ENCODE measurements at places on chromosomes 3 and 15.

DNA sequence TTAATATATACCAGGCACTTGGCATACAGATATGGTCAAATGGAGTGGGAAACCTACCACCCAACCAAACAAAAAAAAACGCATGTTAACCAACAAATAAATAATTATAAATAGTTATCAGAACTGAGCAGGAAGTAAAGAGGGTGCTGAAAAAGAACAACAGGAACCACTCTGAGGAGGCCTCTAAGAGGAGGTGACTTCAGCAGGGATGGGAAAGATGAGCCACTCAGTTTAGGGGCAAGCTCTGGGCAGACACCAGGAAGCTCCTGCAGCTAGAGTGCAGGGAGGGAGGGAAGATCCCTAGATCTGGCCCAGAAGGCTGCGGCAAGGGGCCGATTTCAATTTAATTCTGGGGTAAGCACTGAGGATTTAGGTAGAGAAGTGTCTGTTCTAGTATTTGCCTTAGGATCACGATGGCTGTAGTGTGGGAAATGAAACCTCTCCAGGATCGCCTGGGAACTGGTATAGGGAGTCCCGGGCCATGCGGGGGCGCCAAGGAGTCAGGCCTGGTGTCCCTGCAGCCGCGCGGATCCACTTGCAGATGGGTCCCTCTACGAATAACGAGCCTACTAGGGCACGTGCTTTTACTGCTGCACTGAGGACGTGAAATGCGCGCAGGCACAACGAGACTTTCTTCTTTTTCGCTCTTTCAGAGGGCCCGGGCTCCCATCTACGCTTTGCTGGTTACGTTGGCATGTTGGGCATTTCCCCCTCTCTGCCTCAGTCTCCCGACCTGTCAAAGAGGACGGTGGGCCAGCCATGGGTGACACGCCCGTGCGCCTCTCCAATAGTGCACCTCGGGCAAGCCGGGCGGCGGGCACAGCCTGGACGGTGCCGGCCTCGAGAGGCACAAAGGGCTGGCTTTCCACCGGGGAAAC, 1.5 kb upstream of the LIMD1 start:
- DNase-seq: peak; percentile 90
- peaks cover 4% of the 10 kb centered on the region for H3K4me1 ChIP-seq
- no peaks in the 10 kb centered on the region for H3K36me3 ChIP-seq
- peak overlapping the region; percentile 79 for H3K4me3 ChIP-seq

- no peaks in the 10 kb centered on the region for H3K27me3 ChIP-seq
- H3K4me1 ChIP-seq: no peaks in the 10 kb centered on the region
- DNase-seq: no peak
- no peaks in the 10 kb centered on the region for H3K36me3 ChIP-seq
- H3K4me3 ChIP-seq: no peak overlapping the region
- H3K27ac ChIP-seq: no peak overlapping the region
Observed at GRCh38 chr3:157982359-157982758, 123.9 kb downstream of the SHOX2 start.

DNA sequence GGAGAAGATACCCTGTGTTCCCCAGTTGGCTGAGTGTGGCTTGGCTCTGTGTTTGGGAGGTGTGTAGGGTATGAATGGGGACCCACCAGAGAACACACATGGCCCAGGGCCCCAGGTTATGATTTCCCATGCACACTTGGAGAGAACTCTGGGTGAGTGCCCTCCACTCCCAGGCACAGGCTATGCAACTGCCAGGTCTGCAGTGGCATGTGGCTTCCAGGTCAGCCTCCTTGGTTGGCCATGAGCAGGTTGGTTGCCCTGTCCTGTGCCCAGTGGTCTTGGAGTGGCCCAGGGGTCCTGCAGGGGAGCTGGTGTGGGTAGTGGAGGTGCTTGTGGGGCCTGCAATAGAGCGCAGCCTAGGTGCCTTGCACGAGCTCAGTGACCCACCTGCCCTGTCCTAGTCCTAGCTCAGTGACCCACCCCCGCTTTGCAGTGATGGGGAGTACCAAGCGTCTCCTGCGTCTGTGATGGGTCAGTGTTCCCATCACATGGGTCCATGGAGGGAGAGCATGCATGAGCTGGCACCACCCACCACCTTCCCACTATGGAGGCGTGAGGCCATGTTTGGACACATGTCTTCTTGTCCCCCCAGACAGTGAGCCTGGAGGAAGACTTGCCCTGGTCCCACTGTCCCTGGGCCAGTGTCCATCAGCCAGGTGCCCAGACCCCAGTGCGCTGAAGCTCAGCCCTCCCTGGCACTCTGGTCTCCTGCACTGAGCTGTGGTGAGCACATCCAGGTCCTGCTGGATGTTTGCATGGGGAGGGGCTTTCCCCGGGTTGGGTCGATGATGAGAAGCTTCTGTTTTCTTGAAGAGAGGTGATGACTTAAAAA, 217.3 kb downstream of the SNRPN start:
- H3K4me3 ChIP-seq: no peak overlapping the region
- no peaks in the 10 kb centered on the region for H3K36me3 ChIP-seq
- H3K4me1 ChIP-seq: no peaks in the 10 kb centered on the region
- DNase-seq: no peak
- no peak overlapping the region for H3K27ac ChIP-seq

- DNase-seq: peak; percentile 75
- no peak overlapping the region for H3K27ac ChIP-seq
- H3K4me1 ChIP-seq: peaks cover 4% of the 10 kb centered on the region
- no peaks in the 10 kb centered on the region for H3K27me3 ChIP-seq
Observed at GRCh38 chr3:177446165-177446601, 248.9 kb upstream of the TBL1XR1 start.

DNA sequence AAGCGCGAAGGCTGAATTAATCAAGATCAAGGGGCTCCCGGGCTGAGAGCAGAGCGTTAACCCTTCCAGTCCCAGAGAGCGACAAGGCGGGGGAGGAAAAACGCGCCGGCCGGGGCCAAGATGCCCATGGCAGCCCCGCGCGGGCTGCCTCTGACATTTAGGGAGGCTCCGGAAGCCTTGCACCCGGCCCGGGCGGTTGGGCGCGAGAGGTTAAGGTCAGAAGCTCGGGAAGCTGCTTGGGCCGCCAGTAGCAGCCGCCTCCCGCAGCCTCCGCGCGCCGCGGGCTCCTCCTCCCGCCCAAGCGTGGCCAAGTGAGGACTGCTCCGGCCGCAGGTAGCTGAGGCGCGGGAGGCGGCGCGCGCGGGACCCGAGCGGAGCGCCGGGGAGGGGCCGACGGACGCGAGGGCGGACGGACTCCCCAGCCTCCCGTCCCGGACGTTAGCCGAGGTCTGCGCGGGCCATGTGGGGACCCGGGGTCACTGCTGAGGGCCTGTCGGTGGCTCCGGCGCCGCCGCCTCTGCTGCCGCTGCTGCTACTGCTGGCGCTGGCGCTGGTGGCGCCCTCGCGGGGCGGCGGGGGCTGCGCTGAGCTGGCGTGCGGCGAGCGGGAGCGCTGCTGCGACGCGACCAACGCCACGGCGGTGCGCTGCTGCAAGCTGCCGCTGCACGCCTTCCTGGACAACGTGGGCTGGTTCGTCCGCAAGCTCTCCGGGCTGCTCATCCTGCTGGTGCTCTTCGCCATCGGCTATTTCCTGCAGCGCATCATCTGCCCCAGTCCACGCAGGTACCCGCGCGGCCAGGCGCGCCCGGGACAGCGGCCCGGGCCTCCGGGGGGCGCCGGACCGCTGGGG, at the start of gene C3orf80:
Gene C3orf80 (plus strand): TSS at position 247 of the 850 bp plus-strand sequence. CDS start 214 bp downstream, at position 461.
- no peaks in the 10 kb centered on the region for H3K36me3 ChIP-seq
- H3K4me3 ChIP-seq: peak within 1 kb of the TSS; percentile 60
- H3K27me3 ChIP-seq: no peaks in the 10 kb centered on the region
- peaks cover 21% of the 10 kb centered on the region for H3K4me1 ChIP-seq

GRCh38 chr3:32421991-32422859, 30.6 kb downstream of the CMTM7 start:
- H3K36me3 ChIP-seq: no peaks in the 10 kb centered on the region
- peak overlapping the region; percentile 34 for H3K27ac ChIP-seq
- no peak overlapping the region for H3K4me3 ChIP-seq
- DNase-seq: peak; percentile 85

DNA sequence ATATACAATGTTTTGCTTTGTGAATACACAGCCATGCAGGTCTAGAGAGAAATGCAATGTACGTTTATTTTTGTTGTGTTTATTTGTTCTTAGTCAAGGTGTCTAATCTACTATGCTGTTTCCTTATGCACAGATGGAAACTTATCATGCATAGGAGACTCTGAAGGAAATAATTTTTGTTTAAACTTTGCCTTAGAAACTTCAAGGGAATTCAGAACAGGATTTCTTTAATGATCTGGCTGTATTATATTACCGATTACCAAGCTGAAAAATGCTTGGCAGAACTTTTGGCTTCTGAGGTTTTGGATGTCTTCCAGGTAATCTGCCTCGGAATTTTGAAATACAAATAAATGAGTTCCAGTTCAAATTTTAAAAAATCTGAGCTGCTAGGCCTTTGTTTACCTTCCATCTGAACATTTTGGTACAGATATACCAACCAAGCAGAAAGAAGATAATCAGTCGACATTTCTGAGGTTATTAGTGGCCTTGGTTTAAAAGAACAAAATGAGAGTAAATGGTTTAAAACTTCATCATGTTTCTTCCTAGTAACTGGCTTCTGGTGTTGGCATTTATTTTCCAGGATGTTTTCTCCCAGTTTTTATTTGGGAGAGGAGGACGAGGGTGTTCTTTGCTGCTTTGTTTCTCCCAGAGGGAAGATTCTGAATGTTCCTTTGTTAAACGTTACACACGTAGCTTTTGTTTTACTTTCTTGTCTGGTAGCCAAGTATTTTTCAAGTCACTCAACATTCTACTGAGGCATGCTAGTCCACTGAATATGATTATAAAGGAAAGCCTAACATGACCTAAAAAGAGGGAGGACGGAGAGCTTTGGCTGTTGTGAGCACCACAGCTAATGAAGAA, 421.8 kb upstream of the TBL1XR1 start:
- H3K27ac ChIP-seq: peak overlapping the region; percentile 22
- no peak overlapping the region for H3K4me3 ChIP-seq
- DNase-seq: no peak
- peaks cover 32% of the 10 kb centered on the region for H3K4me1 ChIP-seq

DNA sequence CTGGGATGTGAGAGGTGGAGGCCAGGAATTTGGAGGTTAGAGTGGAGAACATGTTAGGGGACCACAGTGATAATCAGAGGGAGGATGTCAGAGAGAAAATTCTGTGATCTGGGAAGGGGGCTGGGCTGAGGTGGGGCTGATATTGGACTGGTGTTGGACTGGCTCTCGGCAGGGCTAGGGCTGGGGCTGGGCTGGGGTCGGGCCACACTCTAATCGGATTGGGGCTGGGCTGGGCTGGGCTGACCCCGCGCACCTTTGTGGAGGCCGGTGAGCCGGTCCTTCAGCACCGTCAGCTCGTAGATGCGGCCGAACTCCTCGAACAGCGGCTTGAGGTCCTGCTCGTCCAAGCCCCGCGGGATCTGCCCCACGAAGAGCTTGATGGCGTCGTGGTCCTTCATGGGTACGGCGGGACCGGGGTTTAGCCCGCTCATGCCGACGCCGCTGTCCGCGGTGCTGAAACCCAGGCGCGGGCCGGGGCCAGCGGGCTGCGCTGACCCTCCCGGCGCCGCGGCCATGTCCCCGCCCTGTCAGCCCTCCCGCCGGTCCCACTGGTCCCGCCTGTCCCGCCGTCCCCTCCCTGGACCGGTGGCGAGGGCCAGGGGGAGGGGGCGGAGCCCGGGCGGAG, 485 bp downstream of the CELF6 start:
- no peaks in the 10 kb centered on the region for H3K36me3 ChIP-seq
- no peaks in the 10 kb centered on the region for H3K27me3 ChIP-seq
- H3K4me1 ChIP-seq: no peaks in the 10 kb centered on the region
- DNase-seq: peak; percentile 82
- H3K4me3 ChIP-seq: no peak overlapping the region

DNA sequence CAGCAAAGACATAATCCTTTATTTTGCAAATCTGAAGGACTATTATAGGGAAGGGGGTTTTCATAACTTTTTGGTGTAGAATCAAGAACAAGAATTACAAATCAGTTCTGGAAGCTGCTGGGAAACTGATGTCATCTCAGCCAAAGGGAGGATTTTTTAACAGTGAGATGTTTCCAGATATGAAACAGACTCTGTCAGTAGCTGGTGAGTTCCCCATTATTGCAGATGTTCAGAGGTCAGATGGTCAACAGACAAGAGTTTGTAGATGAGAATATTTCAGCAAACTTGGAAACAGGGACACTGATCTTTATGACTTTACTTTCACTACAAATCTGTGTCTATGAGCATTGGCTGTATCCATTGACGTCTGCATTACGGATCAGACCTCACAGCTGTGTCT, 71.9 kb upstream of the LPP start:
- H3K36me3 ChIP-seq: no peaks in the 10 kb centered on the region
- peaks cover 2% of the 10 kb centered on the region for H3K4me1 ChIP-seq
- no peaks in the 10 kb centered on the region for H3K27me3 ChIP-seq
- no peak overlapping the region for H3K4me3 ChIP-seq
- no peak overlapping the region for H3K27ac ChIP-seq
- no peak for DNase-seq

- H3K4me1 ChIP-seq: peaks cover 4% of the 10 kb centered on the region
- H3K4me3 ChIP-seq: no peak overlapping the region
- H3K27me3 ChIP-seq: no peaks in the 10 kb centered on the region
- no peak for DNase-seq
- no peaks in the 10 kb centered on the region for H3K36me3 ChIP-seq
Observed at GRCh38 chr3:72892870-72893269, 5.0 kb downstream of the GXYLT2 start.

GRCh38 chr3:175383813-175384212, 524.7 kb downstream of the NAALADL2 start:
- H3K4me3 ChIP-seq: no peak overlapping the region
- no peaks in the 10 kb centered on the region for H3K36me3 ChIP-seq
- H3K27ac ChIP-seq: no peak overlapping the region
- no peak for DNase-seq

DNA sequence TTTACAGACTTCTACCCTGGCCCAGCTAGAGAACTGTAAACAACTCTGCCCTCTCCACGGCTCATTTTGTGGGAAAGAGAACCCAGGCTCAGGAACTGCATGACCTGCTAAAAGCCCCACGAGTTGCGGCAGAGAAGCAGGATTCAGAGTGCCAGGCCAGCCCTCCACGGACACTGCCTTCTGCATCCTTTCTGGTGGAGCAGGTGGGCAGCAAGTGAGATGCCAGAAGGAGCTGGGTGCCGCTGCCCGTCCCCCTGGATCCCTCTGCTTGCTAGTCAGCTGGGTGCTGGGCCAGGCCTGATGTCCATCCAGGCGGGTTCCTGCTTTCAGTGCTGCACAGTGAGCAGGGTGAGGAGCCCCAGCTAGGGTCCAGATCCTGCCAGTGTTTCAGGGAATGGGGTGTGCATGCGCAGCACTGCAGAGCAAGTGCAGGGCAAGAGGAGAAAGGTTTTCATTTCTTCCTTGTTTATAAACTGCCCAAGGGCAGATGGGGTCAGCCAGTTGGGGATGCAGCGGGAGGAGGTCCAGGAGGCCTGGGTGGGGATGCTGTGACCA, 5.2 kb upstream of the RAB43 start:
- H3K4me3 ChIP-seq: no peak overlapping the region
- DNase-seq: no peak
- H3K27ac ChIP-seq: no peak overlapping the region

DNA sequence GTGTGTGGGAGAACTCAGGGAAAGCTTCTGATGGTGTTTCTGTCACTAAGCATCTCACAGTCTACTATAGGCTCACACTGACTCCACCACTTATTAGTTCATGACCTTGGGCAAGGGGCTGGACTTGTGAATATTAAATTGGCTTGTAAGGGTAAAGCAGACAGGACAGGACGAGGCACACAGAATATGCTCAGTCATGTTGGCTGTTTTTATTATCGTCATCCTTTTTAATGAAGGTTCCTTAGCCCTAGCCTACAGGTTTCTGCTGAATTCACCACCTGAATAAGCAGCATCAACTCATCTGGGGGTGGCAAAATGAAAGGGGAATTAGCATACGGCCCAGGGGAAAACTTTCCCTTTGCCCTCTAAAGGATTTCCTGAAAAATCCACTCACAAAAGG, 39.6 kb upstream of the LIPC start:
- H3K36me3 ChIP-seq: no peaks in the 10 kb centered on the region
- no peak overlapping the region for H3K27ac ChIP-seq
- H3K4me3 ChIP-seq: no peak overlapping the region
- DNase-seq: no peak

All from lung (tissue), 17 donors.